BE2C (cell line): ENCODE measurements at places on chromosomes 1 and 21.
A peak's percentile ranks its signal among the peaks of the same experiment; 100 is the strongest.

- DNase-seq: no peak
Measured at GRCh38 chr1:198986442-198986841, 347.6 kb downstream of the PTPRC start.

GRCh38 chr1:63775418-63776127 lies 1.8 kb downstream of the ROR1 start:
- DNase-seq: no peak

- DNase-seq: no peak
Measured at GRCh38 chr1:21550866-21551475, 41.7 kb downstream of the ALPL start.

DNA sequence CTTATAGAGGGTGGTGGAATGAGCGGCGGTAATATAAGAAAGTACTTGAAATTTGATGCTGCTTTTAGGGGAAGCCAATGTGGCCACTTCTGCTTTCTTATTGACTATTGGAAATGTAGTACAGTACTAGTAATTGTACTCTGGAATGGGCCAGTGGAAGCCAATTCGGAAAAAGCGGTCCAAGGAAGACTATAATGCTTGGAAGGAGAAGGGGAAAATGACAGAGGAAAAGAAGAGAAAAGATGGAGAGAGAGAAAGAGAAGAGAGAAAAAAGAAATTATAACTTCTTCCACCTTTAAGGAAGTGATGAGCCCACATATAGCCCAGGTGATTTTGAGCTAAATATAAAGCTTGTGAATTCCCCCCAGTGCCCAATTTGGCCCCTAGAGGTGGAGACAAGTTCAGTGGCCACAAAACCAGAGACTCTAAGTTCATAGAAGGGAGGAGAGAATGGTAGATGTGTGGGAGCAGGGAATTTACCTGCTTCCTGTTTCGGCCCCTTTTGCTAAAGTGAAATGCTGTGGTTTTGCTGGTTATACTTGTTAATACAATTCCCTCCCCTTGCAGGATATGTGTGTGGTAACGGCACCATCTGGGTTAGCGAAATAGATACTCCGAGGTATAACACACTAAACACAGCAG lies 35.7 kb upstream of the DUSP10 start:
- DNase-seq: no peak

DNA sequence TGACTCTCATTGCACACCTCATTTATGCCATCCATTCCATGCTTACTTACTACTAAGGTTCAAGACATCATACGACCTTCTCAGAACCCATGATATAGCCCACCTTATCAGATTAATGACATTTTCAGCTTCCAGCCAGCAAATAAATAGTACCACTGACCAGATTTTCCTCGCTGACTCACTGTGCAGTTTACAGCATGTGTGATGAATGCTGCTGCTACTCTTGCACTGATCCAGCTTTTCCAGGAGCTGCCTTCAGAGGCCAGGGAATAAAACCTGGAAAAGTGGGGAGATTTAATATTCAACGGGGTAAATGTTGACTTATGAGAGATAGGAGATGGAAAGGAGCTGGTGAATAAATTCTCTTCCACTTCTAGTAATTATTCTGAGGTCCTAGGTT lies 247.1 kb downstream of the COL11A1 start:
- no peak for DNase-seq

DNA sequence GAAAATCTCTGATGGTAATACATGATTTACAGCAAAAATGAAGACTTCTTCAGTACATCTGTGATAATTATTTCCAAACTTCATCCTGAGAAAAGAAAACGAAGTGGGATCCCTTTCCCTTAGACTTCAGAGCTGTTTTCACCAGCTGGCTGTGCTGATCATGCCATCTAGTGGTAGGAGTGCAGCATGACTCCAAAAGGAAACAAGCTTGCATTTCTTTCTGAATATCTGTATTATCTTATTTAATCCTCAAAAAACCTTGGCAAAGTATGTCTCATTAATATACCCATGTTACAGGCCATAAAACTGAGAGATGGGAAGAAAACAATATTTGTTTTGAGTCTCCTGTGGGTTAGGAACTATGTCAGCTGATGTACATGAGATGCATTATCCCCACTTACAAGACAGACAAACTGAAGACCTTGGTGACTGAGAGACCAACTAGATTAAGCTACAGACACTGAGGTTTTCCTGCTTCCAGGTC lies 9.8 kb upstream of the GJA8 start:
- DNase-seq: peak; percentile 25

DNA sequence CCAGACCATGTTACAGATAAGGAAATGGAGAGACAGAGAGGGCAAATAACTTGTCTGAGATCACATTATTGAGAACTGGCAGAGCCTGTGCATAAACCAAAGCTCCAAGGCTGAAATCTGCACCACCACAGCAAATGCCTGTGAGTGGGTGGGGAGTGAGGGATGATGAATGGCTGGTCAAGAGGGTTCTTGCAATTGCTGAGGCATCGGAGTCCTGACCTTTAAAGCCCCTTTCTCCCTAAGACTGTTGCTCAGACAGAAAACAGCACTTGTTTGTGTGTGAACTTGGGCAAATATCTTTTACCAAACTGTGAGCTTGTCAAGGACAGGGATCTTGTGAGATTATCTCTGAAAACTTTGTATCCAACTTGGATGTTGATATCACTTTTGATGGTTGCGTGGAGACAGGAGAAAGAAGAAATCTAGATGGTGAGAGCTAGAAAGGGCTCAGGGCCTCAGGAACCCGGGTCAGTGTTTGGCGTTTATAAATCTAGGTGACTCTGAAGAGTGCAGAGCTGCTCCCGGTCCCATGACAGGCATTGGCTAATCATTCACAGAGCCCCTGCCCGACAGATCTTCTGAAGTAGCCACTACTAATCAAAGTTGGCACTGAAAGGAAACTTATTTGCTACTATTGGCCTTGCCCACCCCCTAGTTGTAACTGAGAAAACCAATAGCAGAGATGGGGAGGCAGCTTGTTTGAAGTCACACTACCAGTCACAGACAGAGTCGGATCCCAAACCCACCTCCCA lies 122.3 kb downstream of the FOXD2 start:
- DNase-seq: no peak

GRCh38 chr1:158177700-158178450 lies 2.8 kb upstream of the CD1D start:
- peak; percentile 91 for DNase-seq

- no peak for DNase-seq
Measured at GRCh38 chr21:30336596-30336995, 898 bp downstream of the KRTAP27-1 start.

- DNase-seq: peak; percentile 22
Measured at GRCh38 chr1:113957984-113958383, 21.3 kb upstream of the OLFML3 start.

DNA sequence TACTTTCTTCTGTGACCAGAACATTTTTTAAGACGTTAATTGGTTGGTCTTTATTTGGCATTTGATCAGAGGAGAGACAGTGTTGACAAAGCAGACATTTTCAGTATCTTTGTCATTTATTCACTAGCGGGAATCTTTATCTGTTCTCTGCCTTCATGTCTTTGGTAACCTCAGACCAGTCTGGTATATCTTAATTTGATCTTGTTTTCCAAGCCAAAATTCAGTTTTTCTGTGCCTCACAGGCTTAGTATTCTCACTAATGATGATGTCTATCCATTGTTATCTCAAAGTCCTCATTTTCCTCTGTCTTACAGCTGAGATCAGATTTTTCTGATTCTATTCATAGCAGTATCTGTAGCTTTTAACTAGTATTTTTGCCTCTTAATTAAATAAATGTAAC lies 158.7 kb downstream of the GPR52 start:
- no peak for DNase-seq

- DNase-seq: no peak
Measured at GRCh38 chr1:88509379-88509778, 174.7 kb upstream of the PKN2 start.

- peak; percentile 42 for DNase-seq
Measured at GRCh38 chr1:23393706-23394105, 24.1 kb upstream of the ZNF436 start.

DNA sequence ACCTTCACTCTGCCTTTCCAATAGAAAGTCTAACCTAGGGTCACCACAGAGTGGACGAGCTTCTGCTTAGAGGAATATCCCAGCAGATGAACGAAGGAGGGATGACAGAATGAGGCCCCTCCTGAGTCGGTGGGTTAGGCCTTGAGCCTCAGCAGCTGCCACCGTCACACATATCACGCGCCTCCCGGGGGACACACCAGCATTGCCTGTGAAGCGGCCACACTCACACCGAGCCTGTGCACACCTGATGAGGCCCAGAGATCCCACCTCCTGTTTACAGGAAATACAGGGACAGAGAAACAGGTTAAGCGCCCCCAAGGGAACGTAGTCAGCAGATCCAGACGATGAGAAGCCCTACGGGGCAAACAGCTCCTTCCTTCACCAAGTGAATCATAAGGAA lies 25.1 kb upstream of the LRRC47 start:
- DNase-seq: peak; percentile 20

GRCh38 chr1:8718850-8719361 lies 98.5 kb downstream of the RERE start:
- peak; percentile 34 for DNase-seq

GRCh38 chr1:1157033-1157365 lies 16.7 kb upstream of the TTLL10 start:
- DNase-seq: no peak

DNA sequence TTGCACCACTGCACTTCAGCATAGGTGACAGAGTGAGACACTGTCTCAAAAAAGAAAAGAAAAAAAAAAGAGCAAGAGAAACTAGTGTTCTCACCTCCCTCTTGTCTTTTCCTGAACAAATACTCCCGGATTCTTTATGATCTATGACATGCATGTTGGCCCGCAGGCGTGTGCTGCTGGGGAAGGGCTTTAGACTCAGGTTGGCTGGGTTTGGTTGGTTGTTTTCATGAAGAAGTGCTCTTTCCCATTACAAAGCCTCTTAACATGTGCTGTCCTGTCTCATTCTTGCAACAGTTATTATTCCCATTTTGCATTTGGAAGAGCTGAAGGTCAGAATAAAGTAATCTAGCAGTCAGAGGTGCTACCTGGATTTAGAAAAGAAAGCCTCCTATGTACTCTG lies 79.5 kb downstream of the TRABD2B start:
- no peak for DNase-seq

- DNase-seq: no peak
Measured at GRCh38 chr1:90851711-90852050, 134.6 kb upstream of the BARHL2 start.

GRCh38 chr1:85189120-85189519 lies 11.7 kb downstream of the SYDE2 start:
- no peak for DNase-seq

GRCh38 chr1:10829067-10829818 lies 32.8 kb upstream of the CASZ1 start:
- DNase-seq: no peak

- no peak for DNase-seq
Measured at GRCh38 chr1:7196036-7196911, 411.0 kb downstream of the CAMTA1 start.

DNA sequence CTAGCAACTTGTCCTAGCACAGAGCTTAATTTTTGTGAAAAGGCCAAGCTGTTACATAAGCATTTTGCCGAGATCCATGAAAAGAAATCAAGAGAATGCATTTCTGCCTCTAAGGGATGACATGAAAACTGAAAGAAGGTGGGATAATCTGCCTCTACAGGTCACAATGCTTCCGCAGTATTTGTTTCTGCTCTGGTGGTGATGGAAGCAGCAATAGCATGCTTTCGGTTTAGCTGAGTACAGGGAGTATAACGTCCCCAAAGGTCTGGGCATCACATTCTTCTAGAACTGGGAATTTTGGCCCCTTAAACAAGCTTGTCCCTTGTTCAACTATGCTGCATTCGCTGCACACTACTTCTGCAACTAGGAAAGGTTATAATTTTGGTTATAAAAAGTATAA lies 14.4 kb upstream of the MAGI3 start:
- no peak for DNase-seq

DNA sequence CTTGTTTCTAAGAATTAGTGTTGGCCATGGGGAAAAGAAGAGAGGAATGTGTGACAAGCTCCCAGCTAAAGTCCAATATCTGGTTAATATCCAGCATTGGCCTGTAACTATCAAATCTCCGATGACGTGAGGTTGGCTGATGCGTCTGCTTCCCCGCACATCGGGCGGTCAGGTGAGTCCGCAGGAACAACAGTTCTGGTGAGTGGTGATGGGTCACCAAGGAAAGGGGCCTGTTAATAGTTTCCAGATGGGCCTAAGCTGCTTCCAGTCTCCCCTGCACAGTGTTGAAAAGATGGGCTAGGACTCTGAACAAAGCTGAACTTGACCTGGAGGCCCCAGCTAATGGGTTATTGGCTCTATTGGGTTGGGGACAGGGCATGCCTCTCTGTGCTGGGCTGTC lies 193.1 kb upstream of the EDN2 start:
- no peak for DNase-seq
